ENCODE measurements at places on chromosomes 13 and 19.
A peak's percentile ranks its signal among the peaks of the same experiment; 100 is the strongest.

DNA sequence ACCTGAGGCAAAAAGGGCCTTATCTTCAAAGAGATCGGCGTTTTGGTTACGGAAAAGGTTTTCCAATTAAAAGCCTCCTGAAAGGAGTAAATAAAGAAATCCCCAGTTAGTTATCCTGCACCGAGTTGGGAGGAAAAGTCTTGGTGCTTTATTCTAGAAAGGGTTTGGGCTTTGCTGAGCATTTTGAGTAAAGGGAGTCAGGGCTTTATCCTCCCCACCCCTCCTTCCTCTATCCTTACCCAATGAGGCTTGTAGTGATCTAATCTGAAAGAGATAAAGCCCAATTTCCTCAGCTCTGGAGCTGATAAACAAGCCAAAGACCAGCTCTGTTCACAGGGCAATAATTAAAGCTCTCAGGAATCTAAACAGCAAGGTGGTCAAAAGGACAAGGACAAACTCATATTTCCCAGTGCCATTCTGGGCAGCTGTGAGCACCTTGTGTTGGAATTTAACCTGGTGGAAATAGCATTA lies 188.9 kb upstream of the TSC22D1 start:
- no peak for DNase-seq

GRCh38 chr13:28854657-28855056 lies 34.5 kb downstream of the MTUS2 start:
- no peak for DNase-seq

- DNase-seq: no peak
Measured at GRCh38 chr13:22121146-22121739, 450.4 kb downstream of the FGF9 start.

DNA sequence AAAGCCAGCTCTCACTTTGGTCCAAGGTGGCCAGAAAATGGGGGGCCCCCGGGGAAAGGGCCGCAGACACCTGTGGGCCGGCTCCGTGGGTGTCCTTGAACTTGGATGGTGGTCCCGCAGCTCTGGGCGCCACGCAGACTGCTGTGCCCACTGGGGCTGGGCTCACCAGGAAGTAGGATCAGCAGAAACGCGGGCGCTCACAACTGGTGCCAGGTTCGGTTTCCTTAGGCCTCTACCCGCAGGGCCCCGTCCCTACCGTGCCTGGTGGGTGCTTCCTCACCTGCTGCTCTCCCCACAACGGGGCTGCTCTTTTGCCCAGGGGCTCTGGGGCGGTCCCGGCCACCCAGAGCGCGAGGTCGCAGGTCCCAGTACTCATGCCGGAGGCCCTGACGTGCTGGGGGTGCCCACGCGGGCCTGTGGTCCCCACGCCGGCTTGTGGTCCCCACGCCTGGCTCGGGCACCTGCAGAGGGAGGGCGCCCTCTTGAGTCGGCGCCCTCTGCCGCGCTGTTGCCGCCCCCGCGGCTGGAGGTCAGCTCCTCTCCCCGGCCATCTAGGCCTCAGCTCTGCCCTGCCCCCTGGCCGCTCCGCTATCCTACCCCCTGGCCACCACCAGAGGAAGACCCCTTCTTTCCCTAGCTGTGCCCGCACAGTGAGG lies 1303.6 kb downstream of the UQCRFS1 start:
- no peak for DNase-seq

DNA sequence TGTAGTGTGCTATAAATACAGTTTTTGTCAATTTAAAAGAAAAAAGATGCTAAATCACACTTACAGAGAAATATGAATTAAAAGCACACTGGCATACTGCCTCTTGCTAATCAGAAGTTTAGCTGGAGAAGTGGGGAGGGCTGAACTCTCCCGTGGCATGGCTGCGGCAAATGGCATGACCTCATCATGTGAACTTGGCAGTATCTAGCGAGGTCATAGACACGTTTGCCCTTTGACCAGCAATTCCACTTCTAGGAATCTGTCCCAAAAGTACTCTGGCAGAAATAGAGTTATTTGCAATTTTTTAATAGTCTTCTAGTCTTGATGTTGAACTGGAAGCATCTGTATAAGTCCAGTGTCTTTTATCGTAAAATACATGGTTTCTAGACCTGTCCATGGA lies 42.0 kb upstream of the MCF2L start:
- DNase-seq: no peak

- no peak for DNase-seq
Measured at GRCh38 chr19:6564393-6564792, 26.6 kb downstream of the CD70 start.

DNA sequence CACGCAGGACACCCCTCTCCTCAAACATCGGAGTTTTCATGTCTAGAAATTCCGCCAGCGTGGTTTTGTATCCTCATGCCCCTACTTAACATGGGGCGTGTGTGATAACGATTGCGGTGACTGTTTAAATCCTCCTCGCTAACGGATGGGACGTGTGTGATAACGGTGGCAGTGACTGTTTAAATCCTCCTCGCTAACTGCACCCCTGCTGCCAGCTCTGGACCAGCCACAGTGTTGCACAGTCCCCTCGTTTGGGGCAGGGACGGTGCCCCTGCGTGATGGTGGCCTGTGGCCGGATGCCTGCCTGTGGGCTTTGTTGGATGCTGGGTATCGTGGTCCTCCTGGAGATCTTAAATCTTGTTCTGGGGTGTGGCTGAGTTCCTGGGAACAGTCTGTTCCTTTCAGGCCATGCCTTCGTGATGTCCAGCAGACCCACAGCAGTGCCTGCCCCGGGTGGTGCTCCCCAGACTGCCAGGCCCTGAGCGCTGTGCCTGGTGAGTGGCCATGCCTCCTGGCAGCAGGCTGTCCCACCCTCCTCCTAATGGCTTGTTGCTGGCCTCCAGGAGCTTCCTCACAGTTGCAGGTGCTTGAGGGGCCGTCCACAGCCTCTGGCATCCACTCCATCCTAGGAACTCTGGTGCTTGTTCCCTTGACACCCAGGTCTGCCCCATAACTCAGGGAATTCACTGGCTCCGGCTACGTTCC lies 122.5 kb upstream of the MCF2L start:
- DNase-seq: no peak

DNA sequence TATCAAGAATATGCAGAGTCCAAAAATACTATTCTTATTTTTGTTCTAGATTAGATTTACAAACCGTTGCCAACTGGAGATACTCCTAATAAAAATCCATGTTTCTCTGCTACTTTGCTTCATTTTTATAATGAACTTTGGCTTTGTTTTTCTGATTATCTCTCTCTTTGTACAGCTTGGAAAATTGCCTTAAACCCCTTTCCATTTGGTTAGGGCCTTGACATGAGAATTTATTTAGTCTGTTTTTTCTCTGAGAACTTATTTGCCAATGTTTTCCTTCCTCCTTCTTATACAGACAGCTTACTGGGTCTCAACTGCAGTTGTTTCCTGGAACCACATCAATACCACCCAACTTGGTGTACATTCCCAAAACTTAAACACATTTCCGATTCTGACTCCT lies 555.4 kb downstream of the SLITRK6 start:
- DNase-seq: peak; percentile 28

Data from urinary bladder (tissue), 4 donors.